Stimulated activated CD4-positive, alpha-beta T cell treated with anti-CD3 and anti-CD28 coated beads, Interleukin-15, amount 100 ng/mL, for 1 hour (primary cell): ENCODE measurements at places on chromosomes 11 and 22.

DNA sequence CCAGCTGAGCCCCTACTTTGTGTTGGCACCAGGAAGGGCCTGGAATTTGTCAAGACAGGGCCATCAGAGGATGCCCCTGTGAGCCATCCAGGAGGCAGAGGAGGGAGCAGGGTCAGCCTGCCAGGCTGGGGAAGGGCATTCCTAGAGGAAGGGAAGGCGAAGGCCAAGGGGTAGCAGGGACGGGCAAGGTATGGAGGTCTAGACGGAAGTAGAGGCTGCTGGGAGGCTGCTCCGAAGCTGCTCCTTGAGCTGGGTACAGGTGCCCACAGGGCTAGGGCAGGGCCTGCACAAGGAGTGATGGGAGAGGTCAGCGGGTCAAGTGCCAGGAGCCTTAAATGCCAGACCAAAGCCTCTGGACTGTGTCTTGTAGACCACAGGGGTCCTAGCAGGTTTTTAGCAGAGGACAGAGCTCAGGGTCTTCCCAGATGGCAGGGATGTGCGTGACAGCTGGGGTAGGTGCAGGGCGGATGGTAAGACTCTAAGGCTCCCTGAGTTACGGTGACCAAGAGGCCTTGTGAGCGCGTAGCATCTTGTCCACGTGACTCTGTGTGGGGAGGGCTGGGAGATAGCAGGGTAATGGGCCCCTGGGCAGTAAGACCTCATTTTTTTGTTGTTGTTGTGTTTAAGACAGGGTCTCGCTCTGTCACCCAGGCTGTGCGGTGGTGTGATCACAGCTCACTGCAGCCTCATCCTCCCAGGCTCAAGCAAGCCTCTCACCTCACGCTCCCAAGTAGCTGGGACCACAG, 31.7 kb upstream of the CSNK1E start:
- no peak for DNase-seq

- no peak for DNase-seq
Measured at GRCh38 chr11:8252388-8252787, 11.3 kb downstream of the LMO1 start.

DNA sequence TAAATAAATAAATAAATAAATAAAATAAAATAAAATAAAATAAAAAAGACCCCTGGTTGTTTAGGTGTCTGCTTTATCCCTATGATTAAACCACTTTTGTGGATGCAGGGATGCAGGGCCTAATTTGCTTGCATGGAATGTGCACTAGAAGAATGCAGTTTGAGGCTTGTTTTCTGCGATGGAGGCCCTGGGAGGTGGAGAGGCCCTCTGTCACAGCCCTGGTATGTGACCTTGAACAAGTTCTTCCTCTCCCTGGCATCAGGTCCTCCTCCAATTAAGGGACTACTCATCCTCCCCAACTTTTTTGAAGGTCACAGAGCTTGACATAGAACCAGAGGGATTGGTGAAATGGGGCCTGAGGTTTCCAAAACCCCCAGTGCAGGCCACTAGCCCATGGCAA, 22.7 kb downstream of the KCNJ4 start:
- no peak for DNase-seq

GRCh38 chr11:11081776-11082175, 223.9 kb upstream of the ZBED5 start:
- DNase-seq = no peak

GRCh38 chr22:46469711-46470110, 67.7 kb downstream of the CELSR1 start:
- DNase-seq = no peak

DNA sequence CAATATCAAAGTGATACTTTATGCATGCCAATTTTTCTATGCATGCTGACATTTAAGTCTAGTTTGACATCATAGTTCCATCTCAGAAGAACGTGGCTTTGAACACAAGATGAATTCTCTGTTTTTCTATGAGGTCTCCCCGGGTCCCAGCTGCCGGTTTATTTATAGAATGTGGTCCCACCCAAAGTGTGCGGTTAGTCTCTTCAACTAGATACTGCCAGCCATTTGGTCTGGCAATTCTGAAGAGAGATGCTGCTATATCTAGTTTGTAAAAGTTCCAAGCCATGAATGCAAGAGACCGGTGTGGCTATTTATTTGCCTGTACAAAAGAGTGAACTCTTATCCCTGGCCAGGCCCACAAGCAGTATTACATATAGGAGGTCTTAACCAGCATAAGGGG, 9.2 kb downstream of the OR5A2 start:
- DNase-seq = no peak

DNA sequence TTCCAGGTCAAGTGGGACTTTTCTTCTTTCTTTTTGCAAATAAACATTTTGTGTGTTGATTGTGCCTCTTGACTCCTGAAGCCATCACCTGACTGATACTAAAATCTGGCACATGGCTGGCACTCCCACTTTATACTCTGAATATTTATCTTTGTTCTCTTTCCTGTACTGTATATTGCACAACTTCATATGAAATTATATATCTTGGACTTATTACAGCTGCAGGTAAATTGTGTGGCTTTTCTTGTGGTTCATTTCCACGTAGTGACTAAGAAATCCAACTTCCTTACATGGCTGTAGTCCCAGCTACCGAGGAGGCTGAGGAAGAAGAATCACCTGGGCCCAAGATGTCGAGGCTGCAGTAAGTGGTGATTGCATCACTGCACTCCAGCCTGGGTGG, 23.7 kb upstream of the OR5B12 start:
- no peak for DNase-seq

DNA sequence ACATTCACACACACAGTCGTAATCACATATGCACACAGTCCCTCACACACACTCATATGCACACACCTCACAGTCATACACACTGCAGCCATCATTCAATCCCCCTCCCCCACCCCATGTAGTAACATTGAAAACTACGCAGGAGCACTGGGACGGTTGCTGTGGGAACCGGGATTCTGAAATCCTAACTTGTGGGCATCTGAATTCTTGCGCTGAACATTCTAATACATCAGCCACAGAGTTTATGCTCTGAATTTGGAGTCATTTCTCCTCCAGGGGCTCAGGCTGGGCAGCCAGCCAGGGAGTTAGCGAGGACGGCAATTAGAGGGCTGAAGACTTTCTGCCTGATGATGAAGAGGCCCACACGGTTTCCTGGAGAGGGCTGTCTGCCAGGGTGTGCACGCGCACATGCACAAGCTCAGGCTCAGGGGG, 32.7 kb downstream of the CD6 start:
- no peak for DNase-seq

DNA sequence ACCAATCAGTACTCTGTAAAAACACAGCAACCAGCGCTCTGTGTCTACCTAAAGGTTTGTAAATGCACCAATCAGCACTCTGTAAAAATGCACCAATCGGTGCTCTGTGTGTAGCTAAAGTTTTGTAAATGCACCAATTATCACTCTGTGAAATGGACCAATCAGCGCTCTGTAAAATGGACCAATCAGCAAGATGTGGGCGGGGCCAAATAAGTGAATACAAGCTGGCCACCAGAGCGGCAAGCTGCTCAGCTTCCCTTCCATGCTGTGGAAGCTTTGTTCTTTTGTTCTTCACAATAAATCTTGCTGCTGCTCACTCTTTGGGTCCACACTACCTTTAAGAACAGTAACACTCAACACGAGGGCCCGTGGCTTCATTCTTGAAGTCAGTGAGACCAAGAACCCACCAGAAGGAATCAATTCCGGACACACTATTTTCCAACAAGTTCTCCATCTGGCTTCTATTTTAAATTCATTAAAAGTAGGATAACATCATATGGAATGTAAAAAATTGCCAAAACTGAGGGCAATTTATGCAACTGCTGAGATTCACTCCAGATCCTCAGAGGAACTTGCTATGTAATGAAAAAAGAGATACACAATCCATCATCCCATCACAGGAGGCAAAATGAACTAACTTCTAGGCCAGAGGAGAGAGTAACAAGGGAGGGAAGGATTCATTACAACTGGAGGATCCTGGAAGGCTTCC, 3.1 kb upstream of the PANX1 start:
- no peak for DNase-seq

DNA sequence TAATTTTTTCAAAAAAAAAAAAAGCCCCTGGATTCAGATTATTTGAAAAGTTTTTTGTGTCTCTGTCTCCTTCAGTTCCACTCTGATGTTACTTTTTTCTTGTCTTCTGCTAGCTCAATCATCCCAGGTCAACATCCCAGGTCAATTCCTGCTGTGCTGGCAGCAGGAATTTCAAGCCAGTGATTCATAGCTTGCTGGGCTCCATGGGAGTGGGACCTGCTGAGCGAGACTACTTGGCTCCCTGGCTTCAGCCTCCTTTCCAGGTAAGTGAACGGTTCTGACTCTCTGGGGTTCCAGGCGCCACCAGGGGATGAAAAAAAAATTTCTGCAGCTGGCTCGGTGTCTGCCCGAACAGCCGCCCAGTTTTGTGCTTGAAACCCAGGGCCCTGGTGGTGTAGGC, 31.4 kb downstream of the PLAAT5 start:
- no peak for DNase-seq

- DNase-seq = no peak
Measured at GRCh38 chr22:50723991-50724390, 14.0 kb upstream of the ACR start.

DNA sequence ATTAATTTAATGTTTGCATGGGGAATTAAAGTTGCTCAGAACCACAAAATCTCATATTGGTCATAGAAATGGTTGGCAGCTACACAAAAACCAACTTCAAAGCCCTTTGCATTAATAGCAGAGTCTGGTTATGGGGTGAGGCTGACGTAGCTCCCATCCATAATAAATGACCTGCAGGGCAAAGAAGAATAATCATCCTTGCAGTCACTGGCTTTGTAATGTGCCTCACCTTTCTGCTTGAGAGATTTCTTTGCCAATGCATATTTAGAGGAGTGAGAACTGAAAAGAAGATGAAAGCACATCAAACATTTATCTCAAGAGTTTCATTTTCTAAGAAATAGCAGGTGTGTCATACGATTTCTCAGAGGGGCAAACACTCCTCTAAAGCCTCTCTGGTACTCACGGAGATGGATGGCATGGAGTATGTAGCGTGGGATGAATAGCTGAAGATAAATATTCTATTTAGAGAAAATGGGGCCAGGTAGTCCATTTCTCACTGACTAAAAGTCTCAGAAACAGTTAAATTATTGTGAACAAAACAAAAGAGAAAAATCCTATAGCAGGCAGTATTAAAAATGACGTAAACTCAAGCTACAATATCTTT, 1491.9 kb downstream of the FAM181B start:
- DNase-seq = no peak

DNA sequence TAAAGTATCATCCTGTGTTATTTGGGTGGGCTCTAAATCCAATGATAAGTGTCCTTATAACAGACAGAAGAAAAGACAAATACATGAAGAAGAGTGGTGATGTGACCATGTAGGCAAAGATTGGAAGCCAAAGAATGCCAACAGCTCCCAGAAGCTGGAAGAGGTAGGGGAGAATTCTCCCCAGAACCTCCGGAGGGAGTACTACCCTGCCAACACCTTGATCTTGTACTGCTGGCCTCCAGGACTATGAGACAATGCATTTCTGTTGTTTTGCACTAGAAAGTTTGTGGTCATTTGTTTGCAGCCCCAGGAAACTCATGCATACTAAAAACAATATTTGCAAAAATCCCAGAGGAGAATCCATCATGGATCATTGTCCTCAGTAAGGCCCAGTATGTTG, 115.0 kb upstream of the ARHGAP20 start:
- DNase-seq = no peak

- no peak for DNase-seq
Measured at GRCh38 chr11:111937844-111938243, 701 bp downstream of the DIXDC1 start.

DNA sequence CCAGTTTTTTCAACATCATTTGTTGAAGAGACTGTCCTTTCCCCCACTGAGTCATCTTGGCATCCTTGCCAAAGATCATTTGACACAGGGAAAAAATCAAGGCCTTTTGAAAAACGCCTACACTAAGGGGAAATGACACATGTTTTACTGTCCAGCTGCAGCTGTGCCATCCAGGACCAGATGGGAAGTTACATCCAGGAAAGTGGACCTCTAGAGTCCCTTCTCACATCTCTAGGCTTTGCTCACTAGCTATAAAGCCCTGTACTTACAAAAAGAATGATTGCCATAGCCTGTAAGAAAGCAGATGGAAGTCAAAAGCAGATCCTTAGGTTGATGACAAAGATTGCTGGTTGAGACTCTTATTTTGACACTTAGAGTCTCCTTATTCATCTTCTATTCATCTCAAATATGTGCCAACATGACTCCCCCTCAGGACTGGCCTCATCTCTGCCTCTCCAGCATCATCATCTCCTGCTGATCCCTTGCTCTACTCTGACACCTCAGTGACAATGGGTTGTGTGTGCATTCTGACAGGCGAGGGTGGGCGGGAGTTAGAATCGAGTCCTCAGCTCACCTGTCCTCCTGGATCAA, 22.8 kb downstream of the OSBP2 start:
- no peak for DNase-seq

DNA sequence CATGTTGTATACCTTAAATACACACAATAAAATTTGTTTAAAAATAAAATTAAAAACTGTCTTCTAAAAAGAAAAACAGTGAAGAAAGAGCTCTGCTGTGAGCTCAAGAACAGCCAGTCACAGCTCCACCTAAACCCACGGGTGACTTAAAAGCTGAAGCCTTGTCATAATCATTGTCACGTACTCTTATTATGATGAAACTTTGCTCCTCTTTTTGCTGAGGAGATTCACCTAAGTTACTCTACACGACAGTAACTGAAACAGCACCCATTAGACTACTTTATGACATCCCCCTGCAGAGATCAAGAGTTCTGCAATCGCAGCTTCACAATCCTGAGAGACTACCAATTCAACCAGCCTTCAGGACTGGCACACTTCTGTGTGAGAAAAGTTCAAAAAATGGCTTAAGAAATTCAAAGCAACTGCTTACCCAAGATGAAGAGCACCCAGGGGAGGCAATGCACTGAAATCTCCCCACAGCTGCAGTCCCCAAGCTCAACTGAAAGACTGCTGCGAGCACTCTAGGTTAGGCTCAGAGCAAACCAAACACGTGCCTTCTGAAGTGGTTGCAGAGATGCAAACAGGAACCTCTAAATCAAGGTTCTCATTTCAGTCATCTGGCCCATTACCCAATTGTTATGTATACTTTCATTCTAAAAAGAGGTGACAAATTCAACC, at the start of gene JAML:
JAML (minus strand) TSS at position 501 of the 678 bp plus-strand sequence. CDS start 10,145 bp downstream, outside the sequence.
- no peak for DNase-seq

GRCh38 chr22:25567251-25567675, 2.8 kb downstream of the GRK3 start:
- no peak for DNase-seq

GRCh38 chr22:20316844-20317401, 2.9 kb downstream of the DGCR6L start:
- no peak for DNase-seq

DNA sequence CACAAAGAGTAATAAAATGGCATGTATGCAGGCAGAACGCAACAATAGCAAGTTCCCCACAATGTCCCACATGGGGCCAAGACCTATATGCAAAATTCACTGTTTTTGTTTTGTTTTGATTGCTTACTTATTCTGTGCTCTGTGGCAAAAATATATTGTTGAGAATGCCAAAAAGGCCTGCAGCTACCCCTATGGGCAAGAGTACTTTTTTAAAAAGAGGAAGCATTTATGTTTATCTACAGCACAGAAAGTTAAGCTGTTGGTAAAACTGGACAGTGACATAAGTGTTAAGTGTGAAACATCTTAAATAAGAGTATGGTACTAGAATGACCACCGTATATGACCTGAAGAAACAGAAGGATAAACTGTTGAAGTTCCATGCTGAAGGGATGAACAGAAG, 301.9 kb upstream of the ZC3H12C start:
- no peak for DNase-seq

- no peak for DNase-seq
Measured at GRCh38 chr11:11020747-11021149, 162.9 kb upstream of the ZBED5 start.
